Upper lobe of left lung (tissue), 6 donors: ENCODE measurements at places on chromosomes 16 and 17.

- DNase-seq = no peak
Observed at GRCh38 chr17:7880076-7880868, 8.3 kb upstream of the CHD3 start.

GRCh38 chr17:79002291-79002690 is 7.3 kb downstream of the CANT1 start:
- DNase-seq = no peak

DNA sequence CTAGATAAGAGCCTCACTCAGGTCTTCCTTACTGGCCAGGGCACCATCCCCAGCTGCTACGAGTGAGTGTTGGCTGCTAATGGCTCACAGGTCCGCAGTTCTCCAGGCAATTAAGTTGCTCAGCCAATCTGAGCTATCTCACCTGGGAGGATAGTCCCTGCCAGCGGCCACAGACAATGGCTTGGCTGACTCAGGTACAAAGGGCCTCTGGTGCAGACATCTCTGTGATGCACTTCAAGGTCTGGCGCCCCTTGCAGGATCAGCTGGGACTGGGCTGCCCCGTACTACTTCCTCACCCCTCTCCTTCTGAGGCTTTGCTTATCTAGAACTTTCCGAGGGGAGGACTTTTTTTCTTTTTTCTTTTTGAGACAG is 49.2 kb upstream of the EMP2 start:
- no peak for DNase-seq

DNA sequence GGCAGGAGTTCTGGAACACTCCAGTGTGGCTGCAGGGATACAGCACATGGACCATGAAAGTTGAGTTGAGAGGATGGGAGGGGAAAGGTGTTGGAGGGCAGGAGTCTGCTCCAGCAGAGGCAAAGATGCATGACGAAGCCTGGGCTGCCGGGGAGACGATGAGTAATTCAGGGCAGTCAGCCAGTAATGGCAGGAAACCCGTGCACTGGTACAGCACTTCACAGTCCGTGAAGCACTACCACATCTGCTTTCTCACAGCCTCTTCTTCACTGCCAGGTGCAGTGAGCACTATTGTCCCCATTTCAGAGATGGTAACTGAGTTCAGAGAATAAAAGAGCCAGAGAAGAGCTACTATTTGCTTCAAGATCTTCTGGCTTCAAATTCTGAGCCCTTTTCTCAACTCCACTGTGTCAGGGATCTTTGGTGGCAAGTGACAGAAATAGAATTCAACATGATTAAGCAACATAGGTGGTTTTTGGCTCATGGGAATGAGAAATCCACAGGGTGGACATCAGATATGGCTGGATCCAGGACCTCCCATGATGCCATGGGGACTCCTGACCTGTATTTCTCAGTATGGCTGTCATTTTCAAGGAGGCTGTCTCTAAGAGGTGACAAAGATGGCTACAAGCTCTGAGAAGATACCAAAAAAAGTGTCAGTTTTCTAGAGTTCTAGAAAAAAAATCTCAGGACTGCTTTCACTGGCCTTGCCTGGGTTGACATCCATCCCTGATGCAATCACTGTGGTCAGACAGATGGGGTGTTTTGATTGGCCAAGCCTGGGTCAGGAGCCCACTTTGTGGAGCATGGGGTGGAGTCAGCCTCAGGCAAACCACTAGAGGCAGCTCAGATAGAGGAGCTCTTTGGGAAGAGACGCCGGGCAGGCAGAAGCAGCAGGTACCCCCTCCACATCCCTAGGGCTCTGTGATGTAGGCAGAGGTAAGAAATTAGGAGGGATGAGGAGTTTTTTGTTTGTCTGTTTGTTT is 24.7 kb downstream of the IL21R start:
- peak; percentile 54 for DNase-seq

DNA sequence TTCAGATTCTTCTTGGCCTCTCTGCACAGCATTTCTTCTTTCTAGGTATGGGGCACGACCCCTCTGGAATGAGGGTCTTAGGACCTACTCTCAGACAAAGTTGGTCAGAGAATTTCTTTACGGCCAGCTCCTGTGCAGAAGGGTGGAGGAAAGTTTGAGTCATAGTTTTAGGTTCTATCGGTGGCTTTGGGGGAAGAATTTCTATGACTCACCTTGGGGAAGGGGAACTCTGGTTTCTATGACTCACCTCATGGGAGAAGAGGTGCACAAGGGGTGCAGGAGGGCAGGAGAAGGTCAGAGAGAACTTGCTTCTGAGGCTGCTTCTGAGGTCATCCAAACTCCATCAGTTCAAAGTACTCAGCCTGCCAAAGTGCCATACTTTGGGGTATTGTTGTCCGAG is 2.5 kb upstream of the ABCC12 start:
- DNase-seq = no peak

GRCh38 chr16:4081521-4082021 is 34.7 kb downstream of the ADCY9 start:
- no peak for DNase-seq

DNA sequence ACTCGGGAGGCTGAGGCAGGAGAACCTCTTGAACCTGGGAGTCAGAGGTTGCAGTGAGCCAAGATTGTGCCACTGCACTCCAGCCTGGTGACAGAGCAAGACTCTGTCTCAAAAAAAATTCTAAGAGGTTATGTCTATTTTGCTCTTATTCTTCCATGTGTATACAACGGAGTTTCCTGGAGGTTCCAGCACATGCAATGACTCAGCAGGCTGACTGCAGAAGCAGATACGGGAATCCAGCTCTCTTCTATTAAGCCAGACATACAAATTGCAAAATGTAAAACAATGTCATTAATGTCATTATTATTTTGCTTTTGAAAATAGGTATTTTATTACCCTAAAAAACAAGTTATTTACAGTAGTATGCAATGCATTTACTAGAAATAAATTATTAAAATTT is 18.4 kb downstream of the MIEF2 start:
- no peak for DNase-seq

DNA sequence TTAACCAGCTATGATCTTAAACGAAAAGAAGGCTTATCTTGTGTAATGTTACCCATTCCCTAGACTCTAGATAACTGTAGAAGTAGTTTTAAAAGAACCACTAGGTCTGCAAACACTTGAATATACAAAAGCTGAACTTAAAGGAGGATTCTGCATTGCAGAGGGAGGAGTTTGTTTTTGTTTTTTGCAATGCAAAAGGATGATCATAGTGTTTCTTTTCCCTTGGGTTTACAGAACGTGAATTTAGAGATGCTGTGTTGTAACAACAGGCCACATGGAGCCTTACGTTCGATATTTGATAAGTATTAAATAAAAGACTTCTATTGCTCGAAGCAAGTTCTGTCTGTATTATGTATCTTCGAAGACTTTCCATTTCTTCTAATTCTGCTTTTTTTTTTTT is 77.6 kb downstream of the CHD9 start:
- DNase-seq = no peak

DNA sequence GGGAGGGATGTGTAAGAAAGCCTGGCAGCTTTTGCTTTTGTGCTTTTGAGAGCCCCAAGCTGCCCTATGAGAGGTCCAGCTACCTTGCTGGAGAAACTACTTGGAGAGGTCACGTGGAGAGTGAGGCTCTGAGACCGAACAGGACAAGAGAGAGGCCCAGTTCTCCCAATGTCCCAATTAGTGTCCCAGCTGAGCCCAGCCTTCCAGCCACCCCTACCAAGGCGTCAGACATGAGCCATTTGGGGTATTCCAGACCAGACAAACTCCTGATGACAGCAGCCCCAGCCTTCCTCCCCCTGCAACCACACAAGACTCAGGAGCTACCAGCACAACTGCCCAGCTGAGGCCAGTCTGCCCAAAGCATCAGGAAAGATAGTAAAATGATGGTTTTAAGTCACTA is 35.0 kb downstream of the NKD1 start:
- no peak for DNase-seq

- DNase-seq = no peak
Observed at GRCh38 chr17:74878658-74879057, 5.9 kb upstream of the FDXR start.

- DNase-seq = no peak
Observed at GRCh38 chr17:77115510-77115909, 25.3 kb upstream of the SEC14L1 start.

DNA sequence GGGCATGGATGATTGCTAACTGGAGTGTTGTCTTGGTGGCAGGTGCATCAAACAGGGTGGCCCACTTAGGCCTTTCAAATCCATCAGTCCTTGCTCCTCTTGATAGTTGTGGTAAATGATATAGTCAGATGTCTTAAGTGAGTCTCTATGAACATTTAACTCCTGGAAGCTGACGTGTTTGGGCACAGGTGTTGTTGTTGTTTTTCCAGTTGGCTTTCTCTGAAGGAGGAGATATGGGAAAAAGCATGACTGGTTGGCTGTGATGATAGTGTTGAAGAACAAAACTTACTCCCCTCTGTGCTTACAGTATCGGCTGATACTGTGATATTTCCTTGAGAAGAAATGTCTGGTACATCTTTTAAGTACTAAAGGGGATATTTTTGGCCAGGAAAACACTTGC is 18.0 kb downstream of the TNRC6A start:
- DNase-seq = no peak

DNA sequence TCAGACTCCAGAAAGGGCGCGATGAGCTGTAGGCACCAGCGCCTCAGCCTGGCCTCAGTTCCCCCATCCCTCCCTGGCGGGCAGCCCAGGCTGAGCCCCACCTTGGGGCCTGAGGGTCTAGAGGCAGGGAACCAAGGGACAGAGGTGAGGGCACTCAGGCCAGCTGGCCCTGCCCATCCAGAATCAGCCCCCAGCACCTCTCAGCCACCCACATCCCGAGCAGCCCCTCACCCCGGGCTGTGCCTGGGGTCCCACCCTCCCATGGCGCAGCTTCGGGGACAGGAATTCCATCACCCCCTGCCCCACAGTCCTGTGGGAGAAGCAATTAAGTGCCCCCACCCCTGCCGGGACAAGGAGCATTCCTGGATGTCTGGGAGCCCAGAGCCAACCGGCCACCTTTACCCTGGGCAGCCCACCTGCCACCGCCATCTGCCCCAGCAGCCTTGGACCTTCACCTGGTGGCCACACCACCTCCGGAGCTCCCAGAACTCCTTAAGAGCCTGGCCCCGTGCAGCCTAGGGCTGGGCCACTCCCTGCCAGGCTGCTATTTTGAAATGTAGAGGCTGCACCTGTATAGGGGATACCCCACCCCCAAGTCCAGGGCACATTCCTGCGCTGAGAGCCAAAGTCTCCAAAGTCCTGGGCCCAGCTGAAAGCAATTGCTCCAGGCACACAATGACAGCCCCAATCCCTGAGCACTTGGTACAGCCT is 33.7 kb upstream of the PVALEF start:
- peak; percentile 91 for DNase-seq

GRCh38 chr17:42702446-42702845 is 20.1 kb downstream of the CNTNAP1 start:
- no peak for DNase-seq

DNA sequence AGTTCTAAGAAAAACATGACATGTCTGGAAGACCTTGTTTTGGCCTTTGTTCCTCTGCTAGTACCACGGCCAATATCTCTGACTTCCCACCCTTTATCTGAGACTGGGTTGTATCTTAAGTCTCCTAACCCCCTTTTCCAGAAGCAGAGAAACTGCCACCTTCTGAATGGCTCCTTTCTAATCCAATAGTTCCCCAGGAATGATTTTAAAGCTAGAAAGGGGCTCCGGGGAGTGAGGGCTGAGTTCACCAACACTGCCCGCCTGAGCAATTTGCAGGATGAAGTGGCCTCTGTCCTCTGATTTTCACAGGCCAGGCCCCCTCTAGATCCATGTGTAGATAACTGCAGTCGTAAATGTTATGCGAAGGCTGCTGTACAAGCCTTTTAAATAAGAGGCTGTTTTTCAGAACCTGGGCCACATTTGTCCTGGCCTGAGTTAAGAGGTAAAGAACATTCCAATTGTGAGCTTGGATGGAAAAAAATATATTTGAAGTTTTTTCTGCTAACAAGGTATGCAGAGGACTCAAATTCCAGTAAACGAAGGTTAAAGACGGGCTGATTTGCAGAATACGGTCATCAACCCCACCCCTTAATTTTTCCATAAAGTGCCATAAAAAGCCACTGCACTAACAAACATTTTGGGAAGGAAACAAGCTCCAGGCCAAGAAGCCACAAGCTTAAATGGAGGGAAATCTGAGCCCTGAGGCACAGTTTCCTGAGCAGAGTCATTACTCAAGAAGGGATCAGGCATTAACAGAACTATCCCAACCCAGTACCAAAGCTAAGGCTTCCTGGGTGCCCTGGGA is 117.0 kb upstream of the MAF start:
- DNase-seq = no peak

DNA sequence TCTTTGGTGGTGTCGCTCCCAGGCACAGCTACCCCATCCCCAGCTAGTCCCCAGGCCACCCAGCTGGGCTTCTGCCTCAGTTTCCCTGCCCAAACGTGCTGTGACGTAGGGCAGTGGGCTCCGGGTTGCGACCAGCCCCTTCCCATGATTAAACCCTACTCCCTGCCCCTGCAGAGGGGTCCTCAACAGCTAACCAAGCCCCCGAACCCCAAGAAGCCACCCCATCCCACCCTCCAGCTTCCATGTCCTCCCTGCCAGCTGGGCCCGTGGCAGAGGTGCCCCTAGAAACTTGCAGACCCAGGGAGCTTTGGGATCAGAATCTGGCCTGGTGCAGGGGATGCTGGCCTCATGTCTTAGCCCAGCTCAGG is 879 bp upstream of the NTN3 start:
- no peak for DNase-seq

DNA sequence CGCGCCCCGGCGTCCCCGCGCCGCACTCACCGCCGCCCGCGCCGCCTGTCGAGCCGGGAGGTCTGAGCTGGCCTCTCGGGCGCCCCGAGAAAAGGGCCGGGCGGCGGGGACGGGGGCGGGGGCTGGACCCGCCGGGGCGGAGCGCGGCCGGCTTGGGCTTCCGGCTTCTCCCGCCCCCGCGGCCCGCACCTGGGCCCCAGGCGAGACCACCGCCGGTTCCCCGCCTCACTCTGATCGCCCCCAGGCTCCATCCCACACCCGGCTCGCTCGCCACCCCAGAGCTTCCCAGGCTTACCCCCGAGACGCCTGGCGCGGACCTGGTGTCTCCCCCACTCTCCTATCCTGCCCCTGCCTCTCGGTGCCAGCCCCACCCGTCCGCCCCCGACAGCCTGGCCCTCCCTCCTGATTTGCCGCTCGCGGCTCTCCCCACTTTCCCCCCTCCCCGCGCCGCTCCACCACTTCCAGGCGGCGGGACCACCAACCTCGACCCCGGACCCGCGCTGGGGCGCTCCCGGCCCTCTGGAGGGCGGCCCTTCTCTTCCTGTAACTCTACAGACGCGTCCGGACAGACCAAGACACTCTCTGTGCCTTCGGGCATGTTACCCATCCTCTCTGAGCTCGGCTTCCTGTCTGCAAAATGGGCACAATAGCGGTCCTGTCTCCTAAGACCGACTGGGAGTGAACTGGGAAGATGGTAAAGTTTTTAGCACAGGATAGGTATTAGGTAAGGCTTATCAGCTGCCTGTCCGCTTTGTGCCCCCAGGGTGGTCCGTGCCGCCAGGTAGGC is at the start of gene LITAF:
LITAF (minus strand) TSS at position 64 of the 787 bp plus-strand sequence. CDS start 30,189 bp downstream, outside the sequence.
- DNase-seq = peak; percentile 95
